ENCODE measurements at places on chromosomes 7 and 10.

DNA sequence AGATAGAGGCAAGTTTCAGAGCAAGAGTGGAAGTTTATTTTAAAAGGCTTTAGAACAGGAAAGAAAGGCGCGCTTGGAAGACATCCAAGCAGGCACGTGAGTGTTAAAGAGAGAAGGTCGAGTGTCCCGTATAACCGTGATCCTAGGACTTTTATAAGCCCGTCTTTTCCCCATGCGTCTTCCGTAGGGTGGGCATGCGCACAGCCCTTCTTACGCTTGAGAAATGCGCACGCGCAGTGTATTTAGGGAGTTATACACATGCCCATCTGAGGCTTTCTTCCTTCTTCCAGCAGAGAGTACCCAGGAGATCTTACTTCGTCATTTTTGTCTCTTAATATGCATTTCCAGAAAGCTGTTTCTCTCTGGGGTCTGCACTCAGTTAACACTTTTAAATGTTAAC is 52.4 kb downstream of the CALD1 start:
- no peak for DNase-seq

GRCh38 chr7:9083837-9084236 is 650.4 kb downstream of the NXPH1 start:
- no peak for DNase-seq

DNA sequence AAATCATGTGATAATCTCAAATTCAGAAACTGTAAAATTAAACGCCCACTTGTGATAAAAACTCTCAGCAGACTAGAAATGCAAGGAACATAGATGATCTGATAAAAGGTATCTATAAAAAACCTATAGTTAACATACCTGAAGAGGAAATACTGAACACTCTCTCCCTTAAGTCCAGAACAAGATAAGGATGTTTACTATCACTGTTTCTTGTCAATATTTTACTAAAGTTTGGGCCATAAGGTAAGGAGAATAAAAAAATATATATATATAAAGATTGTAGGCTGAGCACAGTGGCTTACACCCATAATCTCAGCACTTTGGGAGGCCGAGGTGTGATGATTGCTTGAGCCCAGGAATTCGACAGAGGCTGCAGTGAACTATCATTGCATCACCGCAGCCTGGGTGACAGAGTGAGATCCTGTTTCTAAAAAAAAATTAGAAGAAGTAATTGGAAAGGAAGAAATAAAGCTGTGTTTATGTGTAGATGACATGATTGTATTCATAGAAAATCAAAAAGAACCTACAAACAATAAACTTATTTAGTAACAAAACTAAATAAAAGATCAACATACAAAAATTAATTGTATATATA is 28.4 kb downstream of the MPLKIP start:
- no peak for DNase-seq

- no peak for DNase-seq
These were observed 103.5 kb downstream of the REEP3 start for GRCh38 chr10:63624701-63625100.

GRCh38 chr10:30018496-30018895 is 40.9 kb downstream of the JCAD start:
- DNase-seq, result no peak

- DNase-seq, result no peak
These were observed 43.3 kb downstream of the ZMIZ1 start for GRCh38 chr10:79111846-79112614.

- no peak for DNase-seq
These were observed 472 bp upstream of the ADAM22 start for GRCh38 chr7:87933605-87933952.

- DNase-seq, result no peak
These were observed 744 bp upstream of the EBF3 start for GRCh38 chr10:129964611-129965424.

DNA sequence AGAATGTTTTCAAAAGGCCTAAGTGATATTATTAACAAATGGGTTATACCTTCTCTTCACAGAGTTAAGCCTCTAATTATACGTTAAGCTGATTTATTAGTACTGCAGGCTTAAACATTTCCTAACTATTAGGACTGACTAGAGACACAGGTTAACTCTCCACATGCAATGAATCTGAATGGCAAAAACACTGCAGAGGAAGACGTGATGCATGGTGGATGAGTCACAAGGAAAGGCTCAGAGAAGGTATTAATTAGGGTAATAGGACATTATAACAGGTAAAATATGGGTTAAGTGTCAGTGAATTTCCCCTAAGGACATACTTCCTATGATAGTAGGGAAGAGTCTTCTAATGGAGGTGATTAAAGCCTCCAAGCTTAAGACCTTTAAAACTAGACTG is 24.7 kb upstream of the SEM1 start:
- no peak for DNase-seq

GRCh38 chr7:85833066-85833465 is 646.2 kb upstream of the SEMA3D start:
- no peak for DNase-seq

- DNase-seq, result no peak
These were observed 32.4 kb downstream of the DRGX start for GRCh38 chr10:49363309-49364031.

DNA sequence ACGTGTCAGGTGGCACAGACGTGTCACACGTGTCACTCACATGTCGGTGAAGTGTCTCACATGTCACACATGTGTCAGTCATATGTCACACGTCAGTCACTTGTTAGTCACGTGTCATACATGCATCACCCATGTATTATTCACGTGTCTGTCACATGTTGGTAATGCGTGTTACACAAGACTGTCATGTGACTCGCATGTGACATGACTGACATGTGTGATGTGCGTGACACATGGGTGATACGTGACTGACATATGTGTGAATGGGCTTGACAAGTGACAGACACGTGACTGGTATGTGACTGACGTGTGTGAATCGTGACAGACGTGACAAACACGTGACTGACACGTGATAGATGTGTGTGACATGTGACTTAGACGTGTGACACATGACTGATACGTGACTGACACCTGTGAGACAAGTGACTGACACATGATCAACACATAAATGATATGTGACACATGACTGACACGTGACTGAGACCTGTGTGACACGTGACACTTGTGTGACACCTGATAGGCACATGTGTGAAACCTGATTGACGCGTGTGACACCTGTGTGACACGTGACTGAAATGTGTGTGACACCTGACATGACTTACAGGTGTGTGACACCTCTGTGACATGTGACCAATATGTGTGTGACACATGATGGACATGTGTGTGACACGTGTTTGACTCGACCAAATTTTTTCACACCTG is 56.1 kb downstream of the ZNF92 start:
- DNase-seq, result no peak

DNA sequence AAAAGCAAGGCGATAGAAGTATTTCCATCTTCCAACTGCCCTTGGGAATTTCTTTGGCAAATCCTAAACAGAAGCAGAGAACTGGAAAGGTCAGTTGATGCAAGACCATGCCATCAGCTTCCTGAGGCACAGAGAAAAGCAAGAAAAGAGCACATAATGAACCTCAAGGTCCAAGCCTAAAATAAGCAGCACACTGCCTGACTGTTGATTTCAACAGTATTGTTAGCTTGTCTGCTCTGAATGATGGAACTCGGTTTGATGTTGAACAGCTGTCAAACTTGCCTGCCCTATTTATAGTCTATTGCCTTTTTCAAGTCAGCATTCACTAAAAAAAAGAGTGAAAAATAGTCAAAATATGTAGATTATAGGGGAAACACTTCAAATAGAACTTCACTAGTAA is 1192.0 kb upstream of the PHF14 start:
- no peak for DNase-seq

DNA sequence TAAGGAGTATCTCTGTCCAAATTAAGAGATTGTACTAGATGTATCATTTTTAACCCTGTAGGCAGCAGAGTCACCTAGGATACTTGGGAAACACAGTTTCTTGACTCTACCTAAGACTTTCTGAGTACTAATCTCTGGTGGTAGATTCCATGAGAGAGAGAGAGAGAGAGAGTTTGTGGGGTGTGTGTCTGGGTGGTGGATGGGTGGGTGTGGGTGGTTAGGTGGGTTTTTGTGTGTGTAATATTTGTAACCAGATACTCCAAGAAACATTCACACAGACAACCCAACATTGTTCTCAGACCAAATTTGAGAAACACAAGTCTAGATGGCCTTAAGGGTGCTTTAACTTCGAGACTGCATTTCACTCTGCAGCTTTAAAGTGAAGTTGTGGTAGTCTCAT is 215.2 kb downstream of the PRKG1 start:
- no peak for DNase-seq

GRCh38 chr10:76563286-76563685 is 1074.3 kb downstream of the KCNMA1 start:
- DNase-seq, result no peak

DNA sequence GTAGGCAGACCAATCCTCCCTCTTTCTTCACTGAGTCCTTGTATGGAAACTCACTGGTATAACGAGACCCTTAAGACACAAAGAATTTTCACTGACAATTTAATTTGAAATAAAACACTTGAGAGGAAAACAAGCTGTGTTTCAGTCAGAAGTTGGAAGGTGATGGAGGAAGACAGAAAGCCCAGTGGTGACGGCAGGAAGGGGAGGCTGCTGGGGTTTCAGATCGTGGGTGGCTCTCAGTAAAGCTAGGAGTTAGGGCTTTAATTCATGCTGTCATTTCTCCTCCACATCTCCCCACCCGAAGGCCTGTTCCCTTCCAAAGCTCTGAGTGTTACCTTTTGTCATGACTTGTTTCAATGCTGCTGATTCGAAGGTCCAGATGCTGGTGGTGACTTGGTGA is 605.2 kb upstream of the DPP6 start:
- no peak for DNase-seq

GRCh38 chr10:12445701-12446334 is 96.5 kb downstream of the CAMK1D start:
- no peak for DNase-seq

DNA sequence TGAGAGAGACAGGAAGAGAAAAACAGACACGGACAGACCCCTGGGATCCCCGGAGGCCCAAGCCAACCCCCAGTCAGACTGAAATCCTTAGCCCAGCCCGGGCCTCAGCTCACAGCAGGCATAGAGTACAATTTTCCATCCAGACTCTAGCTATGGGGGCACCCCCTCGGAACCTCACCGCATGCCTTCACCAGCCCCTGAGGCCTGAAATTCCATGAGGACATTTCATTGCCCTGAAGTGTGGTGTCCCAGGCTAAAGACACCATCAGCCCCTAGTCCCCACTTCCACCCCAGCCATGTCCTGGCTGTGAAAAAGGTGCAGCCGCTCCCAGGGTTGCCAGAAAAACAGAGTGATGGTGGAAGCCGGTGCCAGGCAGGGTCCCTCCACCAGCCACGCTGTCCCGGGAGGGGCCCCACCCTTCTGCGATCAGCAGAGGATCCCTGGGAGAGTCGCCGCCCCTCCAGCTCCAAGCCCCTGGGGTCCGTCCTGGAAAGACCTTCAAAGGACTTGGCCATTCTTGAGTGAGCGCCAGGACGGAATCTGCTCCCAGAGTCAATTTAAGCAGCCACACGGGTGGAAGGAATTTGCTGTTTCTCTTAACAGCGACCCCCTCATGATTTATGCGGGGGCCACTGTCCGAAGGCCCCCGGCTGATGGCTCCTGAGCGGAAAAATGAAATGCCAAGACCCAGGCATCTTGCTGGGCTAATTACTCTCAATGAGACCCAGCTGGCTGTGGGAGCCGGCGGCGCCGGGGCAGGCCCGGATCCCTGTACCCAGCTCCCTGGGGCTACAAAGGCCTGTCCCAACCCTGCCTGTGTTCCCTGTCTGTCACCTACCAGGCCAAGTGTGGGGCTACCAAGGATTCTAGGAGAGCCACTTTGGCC is 23.2 kb downstream of the MYL10 start:
- DNase-seq, result no peak

DNA sequence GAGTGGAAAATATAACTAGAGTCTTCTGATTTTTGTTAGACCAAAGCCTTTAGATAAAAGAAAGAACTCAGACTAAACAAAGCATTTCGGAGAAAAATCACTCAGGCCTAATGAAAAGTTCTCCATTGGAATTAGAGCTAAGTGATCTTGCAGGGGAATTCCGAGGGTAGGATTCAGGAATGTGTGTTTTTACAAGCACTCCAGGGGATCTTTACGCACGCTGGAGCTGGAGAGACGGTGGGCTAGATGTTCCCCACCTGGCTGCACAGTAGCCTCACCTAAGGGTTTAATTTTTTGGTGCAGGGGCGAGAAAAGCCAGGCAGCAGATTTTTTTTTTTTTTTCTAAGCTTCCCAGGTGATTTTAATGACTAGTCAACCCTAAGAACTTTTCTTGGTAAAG is 7.9 kb upstream of the PAPSS2 start:
- DNase-seq, result no peak

DNA sequence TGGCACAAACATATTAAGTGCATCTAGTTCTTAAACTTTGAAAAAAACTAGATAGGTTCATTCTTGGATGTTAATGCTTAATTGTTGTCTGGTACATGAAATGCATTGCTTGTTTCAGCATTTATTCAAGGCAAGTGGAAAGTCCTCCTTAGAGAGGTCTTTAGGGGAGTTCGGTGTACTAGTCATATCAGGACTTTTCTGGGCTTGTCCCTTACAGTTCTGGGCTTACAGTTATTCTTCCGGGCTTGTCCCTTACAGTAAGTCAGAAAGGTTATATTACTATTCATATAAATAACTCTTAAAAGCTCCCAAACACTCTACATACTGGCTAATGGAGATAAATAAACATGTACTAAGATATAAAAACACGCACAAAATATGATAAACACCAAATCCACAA is 61.6 kb upstream of the MRLN start:
- no peak for DNase-seq

DNA sequence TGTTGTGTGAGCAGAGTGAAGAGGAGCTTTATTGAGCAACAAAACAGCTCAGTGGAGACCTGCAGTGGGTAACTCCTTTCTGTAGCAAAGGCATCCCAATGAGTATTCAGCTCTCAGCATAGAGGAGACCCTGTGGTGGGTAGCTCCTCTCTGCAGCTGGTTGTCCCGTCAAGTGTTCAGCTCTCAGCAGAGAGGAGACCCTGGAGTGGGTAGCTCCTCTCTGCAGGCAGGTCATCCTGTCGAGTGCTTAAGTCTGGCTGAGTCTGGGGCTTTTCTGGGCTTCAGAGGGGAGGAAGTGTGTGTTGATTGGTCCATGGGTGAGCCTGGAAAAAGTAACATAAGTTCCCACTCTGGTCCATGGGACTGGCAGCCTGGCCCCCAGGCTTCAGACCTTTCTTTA is 171.9 kb upstream of the LRGUK start:
- no peak for DNase-seq

- DNase-seq, result no peak
These were observed 106.9 kb downstream of the ZNF467 start for GRCh38 chr7:149666360-149666945.

DNA sequence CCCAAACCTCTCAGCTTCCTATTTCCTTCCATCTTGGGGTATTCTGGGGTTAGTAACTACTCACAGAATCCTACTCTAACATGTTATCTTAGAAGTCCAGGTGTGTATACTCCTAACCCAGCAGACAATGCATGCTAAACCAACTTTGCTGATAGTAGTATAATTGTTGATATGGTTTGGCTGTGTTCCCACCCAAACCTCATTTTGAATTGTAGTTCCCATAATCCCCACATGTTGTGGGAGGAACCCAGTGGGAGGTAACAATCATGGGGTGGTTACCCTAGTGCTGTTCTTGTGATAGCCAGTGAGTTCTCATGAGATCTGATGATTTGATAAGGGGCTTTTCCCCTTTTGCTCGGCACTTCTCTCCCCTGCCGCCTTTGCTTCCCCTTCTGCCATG is 135.1 kb downstream of the CHRM2 start:
- no peak for DNase-seq
